Uterus (tissue), 4 donors: ENCODE measurements at places on chromosomes 13 and 19. TPM values are rescaled to one million over a fixed set of nuclear protein-coding genes. Genes with fewer than 3 reads are reported as not detected.

DNA sequence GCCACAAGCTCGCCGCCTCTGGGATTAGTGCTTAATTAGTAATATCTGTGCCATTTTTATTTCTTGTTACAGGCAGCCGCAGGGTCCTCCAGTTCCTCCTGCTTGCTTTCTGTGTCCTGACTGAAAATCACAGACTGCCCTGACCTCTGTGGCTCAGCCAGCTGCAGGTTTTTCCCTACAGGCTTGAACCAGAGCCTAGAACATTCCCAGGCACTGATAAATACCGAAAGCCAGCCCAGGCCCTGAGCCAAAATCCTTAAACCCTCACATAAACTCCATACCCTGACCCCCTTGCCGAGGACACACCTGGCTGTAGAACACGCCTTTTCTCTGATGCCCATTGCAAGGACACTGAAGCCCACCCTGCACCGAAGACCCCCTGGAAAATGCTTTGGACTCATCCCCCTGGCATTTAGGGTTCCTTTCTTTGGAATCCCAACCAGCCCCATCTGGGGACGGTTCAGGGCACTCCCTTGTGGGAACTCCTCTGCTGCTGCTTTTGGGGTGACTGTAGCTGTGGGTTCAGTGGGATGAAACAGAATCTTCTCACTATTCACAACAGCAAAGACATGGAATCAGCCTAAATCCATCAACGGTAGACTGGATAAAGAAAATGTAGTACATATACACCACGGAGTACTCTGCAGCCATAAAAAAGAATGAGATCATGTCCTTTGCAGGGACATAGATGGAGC, 15.5 kb downstream of the DPP9 start:
- no peaks in the 10 kb centered on the region for H3K36me3 ChIP-seq
- peak overlapping the region; percentile 68 for H3K27ac ChIP-seq
- H3K4me1 ChIP-seq: no peaks in the 10 kb centered on the region
- DNase-seq: peak; percentile 53
- no peak overlapping the region for H3K4me3 ChIP-seq

DNA sequence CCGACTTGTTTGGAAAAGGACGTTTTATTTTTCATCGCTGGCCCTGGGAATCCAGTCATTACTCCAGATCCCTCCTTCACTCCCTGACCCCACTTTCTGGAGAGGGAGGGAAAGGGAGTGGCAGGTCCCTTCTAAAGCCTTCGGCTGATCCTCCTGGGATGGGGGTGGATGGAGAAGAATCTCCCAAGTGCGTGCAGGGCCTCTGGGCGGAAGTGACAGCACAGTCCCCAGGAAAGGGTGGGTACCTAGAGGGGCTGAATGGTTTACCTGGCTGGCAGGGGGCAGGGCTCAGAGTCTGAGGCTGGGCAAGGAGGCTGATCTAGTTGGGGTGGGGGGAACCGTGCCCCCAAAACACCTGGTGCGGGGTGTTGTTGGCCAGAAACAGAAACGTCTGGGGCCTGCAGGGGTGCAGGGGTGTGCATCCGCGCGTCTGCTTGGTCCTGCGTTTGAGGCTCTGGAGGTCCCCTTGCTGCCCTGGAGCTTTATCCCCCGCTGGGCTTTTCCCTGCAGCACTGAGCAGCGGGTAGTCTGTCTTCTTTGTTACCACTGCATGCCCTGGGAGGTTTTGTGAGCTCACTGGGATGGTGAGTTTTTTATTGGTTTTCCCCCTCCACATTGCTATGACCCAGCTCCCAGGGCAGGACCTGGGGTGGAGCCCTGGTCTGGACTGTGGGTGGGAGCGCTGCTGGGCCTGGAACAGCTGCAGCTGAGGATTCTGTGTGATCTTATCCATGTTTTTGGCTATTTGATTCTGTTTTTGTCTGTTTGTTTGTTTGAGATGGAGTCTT, 3.0 kb upstream of the ZNF628 start:
- H3K36me3 ChIP-seq: no peaks in the 10 kb centered on the region
- no peak overlapping the region for H3K4me3 ChIP-seq
- H3K27me3 ChIP-seq: no peaks in the 10 kb centered on the region
- H3K27ac ChIP-seq: peak overlapping the region; percentile 48

FLT1 gene
- total RNA-seq: 65.2 TPM

IL12RB1 gene
- 0.61 TPM for total RNA-seq

- H3K27ac ChIP-seq: no peak overlapping the region
- no peak overlapping the region for H3K4me3 ChIP-seq
- no peaks in the 10 kb centered on the region for H3K27me3 ChIP-seq
- no peak for DNase-seq
- no peaks in the 10 kb centered on the region for H3K4me1 ChIP-seq
Measured at GRCh38 chr19:47267350-47267759, 7.3 kb upstream of the INAFM1 start.

ADGRE2 gene
- total RNA-seq: 0.88 TPM

PTPRH gene
- total RNA-seq: 0.29 TPM

SCGB2B2 gene
- total RNA-seq: 0.98 TPM

DNA sequence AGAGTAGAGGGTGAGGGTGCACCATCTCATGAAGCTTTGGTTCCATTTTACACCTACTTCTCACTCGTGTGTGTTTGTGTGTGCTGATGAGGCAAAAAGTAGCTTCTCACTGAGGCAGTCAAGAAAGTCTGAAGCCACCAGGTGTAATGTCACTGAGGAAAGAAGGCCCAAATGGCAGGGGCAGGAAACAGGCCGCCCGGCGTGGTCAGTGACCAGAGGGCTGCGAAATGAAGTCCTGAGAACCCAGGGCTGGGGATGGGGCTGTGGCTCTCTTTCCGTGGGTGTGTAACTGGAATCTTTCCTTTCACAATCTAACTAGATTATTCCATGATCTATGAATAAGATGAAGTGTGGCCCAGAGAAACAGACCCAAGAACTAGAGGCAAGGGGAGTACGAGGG, 25.5 kb upstream of the TFDP1 start:
- no peak overlapping the region for H3K27ac ChIP-seq
- no peak overlapping the region for H3K4me3 ChIP-seq
- no peaks in the 10 kb centered on the region for H3K27me3 ChIP-seq
- no peaks in the 10 kb centered on the region for H3K36me3 ChIP-seq

MED16 gene
- total RNA-seq: 54.5 TPM

- H3K27me3 ChIP-seq: no peaks in the 10 kb centered on the region
- H3K4me1 ChIP-seq: no peaks in the 10 kb centered on the region
- H3K27ac ChIP-seq: no peak overlapping the region
Measured at GRCh38 chr13:94917824-94918223, 205.5 kb upstream of the SOX21 start.

- DNase-seq: peak; percentile 38
- H3K4me3 ChIP-seq: no peak overlapping the region
- no peaks in the 10 kb centered on the region for H3K36me3 ChIP-seq
- no peaks in the 10 kb centered on the region for H3K4me1 ChIP-seq
Measured at GRCh38 chr19:11550265-11550664, 8.8 kb downstream of the ELOF1 start.

NFIX gene
- total RNA-seq: 125 TPM

- H3K4me1 ChIP-seq: no peaks in the 10 kb centered on the region
- DNase-seq: peak; percentile 89
- no peaks in the 10 kb centered on the region for H3K27me3 ChIP-seq
- no peak overlapping the region for H3K4me3 ChIP-seq
- peak overlapping the region; percentile 90 for H3K27ac ChIP-seq
Measured at GRCh38 chr19:2032296-2032941, 16.9 kb upstream of the BTBD2 start.

BEST2 gene
- 0.29 TPM for total RNA-seq

RNF225 gene
- not detected for total RNA-seq
